ENCODE measurements at places on chromosomes 5 and 9. TPM values are rescaled to one million over a fixed set of nuclear protein-coding genes. Genes with fewer than 3 reads are reported as not detected.

DNA sequence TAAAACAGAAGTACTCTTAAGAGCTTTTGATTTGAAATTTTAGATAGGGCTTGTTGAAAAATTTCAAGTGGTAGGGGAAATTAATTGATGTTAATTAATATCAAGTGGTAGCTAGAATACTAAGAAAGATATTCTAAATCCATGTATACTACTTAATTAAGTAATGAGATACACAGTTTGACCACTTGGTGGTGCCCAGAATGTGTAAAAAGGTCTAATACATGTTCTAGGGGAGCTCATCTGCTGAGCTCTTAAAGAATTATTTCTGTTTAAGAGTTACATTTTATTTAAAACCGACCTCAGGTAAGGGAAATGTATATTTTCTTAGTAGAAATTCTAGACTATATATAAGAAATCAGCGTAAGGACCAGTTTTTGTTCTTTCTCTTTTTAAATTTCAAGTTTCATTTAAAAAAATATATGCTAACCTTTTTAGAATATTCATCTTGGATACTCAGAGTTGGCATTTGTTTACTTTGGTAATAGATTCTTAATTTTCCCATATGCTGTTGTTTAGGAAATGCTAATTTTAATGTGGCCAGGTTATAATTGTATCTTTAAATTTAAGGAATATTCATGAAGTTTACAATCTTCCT is 61.5 kb downstream of the LNPEP start:
- H3K27ac ChIP-seq: no peak overlapping the region
- H3K27me3 ChIP-seq: no peaks in the 10 kb centered on the region
- no peak for DNase-seq

DNA sequence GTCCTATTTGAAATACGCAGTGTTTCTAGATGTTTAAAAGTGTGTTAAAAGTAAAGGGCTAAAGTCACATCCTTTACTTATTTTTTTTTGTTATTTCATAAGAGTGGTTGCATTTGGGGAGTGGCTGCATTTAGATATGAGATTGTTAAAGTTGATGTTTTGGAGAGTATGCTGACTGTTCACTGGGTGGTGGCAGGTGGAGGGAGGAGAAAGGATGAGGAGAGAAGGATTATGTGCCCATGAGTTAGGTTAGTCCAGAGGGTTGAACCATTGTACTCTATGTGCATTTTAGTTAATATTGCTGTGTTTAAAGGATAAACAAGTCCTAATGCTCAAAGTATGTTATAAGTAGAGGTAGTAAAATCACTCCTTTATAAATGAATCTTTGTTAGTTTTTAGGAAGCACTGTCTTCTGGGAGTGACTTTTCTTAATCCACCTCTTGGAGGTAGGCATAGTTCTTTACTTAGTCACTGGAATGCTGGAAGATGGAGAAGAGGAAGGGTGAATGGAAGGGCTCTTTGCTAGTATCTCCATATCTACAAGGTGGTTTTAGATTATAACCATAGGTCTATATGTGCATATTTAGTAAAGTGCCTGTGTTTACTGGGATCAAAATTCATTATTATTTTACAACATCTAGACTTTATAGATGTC is 332.3 kb downstream of the NPR3 start:
- DNase-seq: no peak
- no peak overlapping the region for H3K27ac ChIP-seq
- no peaks in the 10 kb centered on the region for H3K36me3 ChIP-seq
- H3K4me3 ChIP-seq: no peak overlapping the region

- no peaks in the 10 kb centered on the region for H3K27me3 ChIP-seq
- H3K4me3 ChIP-seq: no peak overlapping the region
- no peaks in the 10 kb centered on the region for H3K4me1 ChIP-seq
- no peak overlapping the region for H3K27ac ChIP-seq
- H3K36me3 ChIP-seq: no peaks in the 10 kb centered on the region
Measured at GRCh38 chr5:2148312-2149194, 265.8 kb upstream of the IRX4 start.

DNA sequence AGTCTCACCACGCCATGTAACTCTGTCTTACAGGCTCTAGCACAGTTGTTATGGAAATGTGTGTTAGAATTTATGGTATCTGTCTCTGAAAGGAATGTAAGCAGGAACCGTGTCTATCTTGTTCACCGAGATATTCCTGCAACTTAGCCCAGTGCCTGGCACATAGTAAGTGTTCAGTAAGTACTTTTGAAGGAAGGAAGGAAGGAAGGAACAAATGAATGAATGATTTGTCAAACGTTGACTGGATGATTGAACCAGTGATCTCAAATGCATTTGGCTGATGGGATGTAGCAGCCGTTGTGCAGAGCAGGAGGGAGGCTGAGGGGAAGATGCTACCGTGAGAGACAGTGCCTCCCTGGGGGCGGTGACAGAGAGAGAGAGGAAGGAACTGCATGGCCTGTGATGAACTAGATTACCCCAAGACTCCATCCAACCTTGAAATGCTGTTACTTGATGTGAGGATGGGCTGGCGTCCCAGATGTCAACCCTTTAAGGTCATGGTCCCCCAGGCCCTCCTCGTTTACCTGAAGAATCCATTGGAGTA is 47.5 kb upstream of the PPARGC1B start:
- no peaks in the 10 kb centered on the region for H3K4me1 ChIP-seq
- no peaks in the 10 kb centered on the region for H3K27me3 ChIP-seq
- no peak overlapping the region for H3K27ac ChIP-seq
- no peak for DNase-seq
- no peaks in the 10 kb centered on the region for H3K36me3 ChIP-seq

DNA sequence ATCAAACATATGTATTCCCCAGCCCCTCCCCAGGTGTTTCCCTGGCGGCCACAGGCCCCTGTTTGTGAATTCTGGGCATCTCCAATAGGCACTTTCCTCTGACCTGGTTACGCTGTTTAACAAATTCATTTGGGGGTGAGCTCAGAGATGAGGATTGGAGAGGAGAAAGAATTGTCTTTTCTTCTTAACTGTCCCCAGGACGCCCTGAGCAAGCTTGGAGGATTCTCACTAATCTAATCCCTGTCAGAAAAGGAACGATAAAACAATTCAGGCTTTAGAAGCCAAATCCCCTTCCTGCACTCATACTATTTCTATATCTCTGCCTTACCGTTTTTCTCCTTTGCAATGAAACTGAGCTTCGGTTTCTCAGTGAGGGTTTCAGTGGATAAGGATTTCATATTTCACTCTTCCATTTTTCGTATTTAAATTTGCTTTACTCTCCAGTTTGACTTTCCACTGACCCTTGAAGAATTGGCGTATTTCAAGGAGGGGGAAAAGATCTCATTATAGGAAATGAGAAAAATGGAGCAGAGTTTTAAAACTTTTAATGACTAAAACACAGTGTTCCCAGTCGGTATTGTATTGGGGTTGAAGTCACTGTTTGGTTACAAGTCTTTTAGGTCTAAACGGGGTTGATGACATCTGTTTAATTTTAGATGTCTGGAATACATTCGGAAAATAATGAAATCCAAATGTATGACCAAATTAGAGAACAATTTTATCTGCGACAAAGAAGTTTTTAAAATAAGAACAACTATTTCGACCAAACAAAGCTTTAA is 180.1 kb downstream of the MACROH2A1 start:
- no peaks in the 10 kb centered on the region for H3K36me3 ChIP-seq
- no peak for DNase-seq
- H3K27me3 ChIP-seq: no peaks in the 10 kb centered on the region
- H3K4me3 ChIP-seq: no peak overlapping the region
- H3K27ac ChIP-seq: no peak overlapping the region

GRCh38 chr5:50301756-50302155 is 139.3 kb downstream of the EMB start:
- DNase-seq: no peak
- H3K27ac ChIP-seq: no peak overlapping the region
- H3K4me3 ChIP-seq: no peak overlapping the region

- H3K27me3 ChIP-seq: no peaks in the 10 kb centered on the region
- DNase-seq: peak; percentile 64
- no peaks in the 10 kb centered on the region for H3K4me1 ChIP-seq
- H3K36me3 ChIP-seq: no peaks in the 10 kb centered on the region
- H3K4me3 ChIP-seq: no peak within 1 kb of the TSS
Measured at GRCh38 chr5:122129306-122129705, at the start of gene ZNF474. TSS of gene ZNF474 (plus strand) at chr5:122129546. CDS start at chr5:122151991, 22,445 bp downstream.

GRCh38 chr5:95664204-95664786 is 17.7 kb downstream of the RFESD start:
- H3K27ac ChIP-seq: no peak overlapping the region
- H3K4me3 ChIP-seq: no peak overlapping the region
- no peaks in the 10 kb centered on the region for H3K36me3 ChIP-seq
- no peak for DNase-seq
- H3K27me3 ChIP-seq: no peaks in the 10 kb centered on the region

DNA sequence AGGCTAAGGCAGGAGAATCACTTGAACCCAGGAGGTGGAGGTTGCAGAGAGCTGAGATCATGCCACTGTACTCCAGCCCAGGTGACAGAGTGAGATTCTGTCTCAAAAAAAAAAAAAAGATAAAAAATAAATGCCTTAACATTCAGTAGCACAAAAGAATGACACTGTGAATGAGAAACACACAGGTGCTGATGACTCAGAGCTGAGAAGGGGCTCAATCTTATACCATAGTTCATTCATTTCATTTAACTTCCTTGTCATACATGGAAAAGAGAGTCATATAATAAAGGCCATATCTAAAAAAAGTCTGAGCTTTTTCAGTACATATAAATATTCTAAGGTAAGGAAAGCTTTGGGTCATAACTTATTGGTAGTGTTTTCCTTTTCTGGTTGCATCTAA is 40.6 kb downstream of the WWC1 start:
- H3K36me3 ChIP-seq: no peaks in the 10 kb centered on the region
- no peaks in the 10 kb centered on the region for H3K4me1 ChIP-seq
- no peak overlapping the region for H3K4me3 ChIP-seq
- no peak overlapping the region for H3K27ac ChIP-seq
- no peak for DNase-seq

DNA sequence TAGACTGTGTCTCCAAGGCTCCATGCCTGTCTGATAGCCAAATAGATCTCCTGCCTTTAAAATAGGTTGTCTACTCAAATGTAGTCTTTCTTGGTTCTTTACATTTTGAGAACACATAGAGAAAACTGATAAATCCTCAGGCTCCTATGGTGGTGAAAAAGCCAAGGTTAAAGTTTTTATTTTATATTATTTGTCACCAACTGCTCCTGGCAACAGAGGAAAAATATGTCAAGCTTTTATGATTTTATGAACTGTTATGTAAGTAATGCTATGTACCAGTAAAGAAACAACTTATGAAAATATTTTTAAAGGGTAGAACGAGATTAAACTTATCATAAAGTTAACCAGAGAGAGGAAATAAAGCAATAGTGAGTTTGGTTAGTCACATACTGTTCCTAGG is 222.8 kb downstream of the NR2F1-AS1 start:
- no peaks in the 10 kb centered on the region for H3K36me3 ChIP-seq
- H3K4me3 ChIP-seq: no peak overlapping the region
- no peaks in the 10 kb centered on the region for H3K4me1 ChIP-seq
- DNase-seq: no peak

DNA sequence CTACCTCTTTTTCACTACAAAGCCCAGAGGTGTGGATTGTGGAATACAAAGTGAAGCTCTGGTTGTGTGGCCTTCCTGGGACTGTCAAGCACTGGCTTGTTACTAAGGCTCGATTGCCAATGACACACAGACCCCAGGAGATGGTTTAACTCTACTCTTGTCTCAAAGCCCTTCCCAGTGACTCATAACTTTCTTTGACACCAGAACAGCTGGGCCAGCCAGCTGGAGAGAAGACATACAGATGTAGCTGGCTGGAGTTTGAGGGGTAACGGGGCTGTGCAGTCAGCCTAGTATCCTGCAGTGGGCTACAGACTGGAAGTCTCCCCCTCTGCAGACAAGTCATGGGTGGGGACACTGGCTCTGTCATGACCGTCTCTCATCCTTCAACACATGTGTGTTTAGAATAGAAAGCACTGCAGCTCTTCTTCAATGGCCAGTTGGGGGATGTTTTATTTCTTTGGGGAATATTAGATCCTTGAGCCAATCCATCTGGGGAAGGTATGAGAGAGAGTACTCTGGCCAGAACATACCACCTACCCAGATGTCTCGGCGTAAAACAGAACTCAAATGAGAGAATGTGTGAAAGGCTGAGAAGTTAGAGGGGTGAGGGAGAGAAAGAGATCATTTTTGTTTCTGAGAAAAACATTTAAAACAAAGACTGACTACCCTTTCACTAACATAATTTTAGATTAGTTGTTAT is 53.3 kb downstream of the SEMA6A start:
- H3K27me3 ChIP-seq: no peaks in the 10 kb centered on the region
- no peaks in the 10 kb centered on the region for H3K36me3 ChIP-seq
- no peaks in the 10 kb centered on the region for H3K4me1 ChIP-seq
- H3K4me3 ChIP-seq: no peak overlapping the region
- no peak overlapping the region for H3K27ac ChIP-seq
- DNase-seq: no peak

DNA sequence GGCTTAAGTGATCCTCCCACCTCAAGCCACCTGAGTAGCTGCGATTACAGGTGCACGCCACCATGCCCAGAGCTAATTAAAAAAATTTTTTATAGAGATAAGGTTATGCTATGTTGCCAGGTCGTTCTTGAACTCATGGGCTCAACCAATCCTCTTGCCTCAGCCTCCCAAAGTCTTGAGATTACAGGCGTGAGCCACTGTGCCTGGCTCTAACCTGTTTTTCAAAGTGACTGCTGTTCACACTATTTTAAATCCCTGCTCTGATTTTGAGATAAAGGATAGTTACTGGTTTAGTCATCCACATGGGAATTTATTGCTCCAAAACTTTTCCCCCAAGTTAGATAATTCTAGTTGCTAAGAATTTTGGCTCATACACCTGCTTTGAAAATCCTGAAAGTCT is 48.2 kb upstream of the MTMR12 start:
- no peaks in the 10 kb centered on the region for H3K4me1 ChIP-seq
- H3K27ac ChIP-seq: no peak overlapping the region
- DNase-seq: no peak
- H3K4me3 ChIP-seq: no peak overlapping the region
- no peaks in the 10 kb centered on the region for H3K27me3 ChIP-seq

GRCh38 chr5:6392561-6392960 is 14.2 kb upstream of the MED10 start:
- H3K4me1 ChIP-seq: no peaks in the 10 kb centered on the region
- no peak overlapping the region for H3K27ac ChIP-seq
- no peaks in the 10 kb centered on the region for H3K27me3 ChIP-seq
- H3K4me3 ChIP-seq: no peak overlapping the region
- H3K36me3 ChIP-seq: no peaks in the 10 kb centered on the region
- no peak for DNase-seq

SLC46A2 gene
- total RNA-seq: 0.66 TPM

GGTA1 gene
- total RNA-seq: 6.2 TPM

LCN1 gene
- total RNA-seq: not detected

NTRK2 gene
- 25.9 TPM for total RNA-seq

IGFBPL1 gene
- total RNA-seq: not detected

SHISAL2B gene
- not detected for total RNA-seq

ERCC8 gene
- 25.4 TPM for total RNA-seq

TYRP1 gene
- total RNA-seq: not detected

UGT3A2 gene
- total RNA-seq: not detected

VCAN gene
- total RNA-seq: 245 TPM
